NCI-H510A (cell line): ENCODE measurements at places on chromosomes 12 and 14.

- DNase-seq: no peak
Observed at GRCh38 chr12:100164153-100164704, 21.6 kb upstream of the BLTP3B start.

DNA sequence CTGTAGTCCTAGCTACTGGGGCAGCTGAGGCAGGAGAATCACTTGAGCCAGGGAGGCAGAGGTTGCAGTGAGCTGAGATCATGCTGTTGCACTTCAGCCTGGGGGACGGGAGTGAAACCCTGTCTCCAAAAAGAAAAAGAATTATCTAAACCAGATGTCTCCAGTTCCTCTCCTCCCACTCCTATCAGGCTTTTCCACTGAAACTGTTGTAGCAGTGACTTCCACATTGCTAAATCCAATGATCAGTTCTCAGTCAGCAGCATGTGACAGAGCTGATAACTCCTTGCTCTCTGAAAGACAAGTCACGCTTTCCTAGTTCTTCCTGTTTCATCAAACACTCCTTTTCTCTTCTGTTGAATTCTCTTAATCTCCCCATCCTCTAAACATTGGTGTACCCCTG lies 8.6 kb downstream of the SLC38A6 start:
- no peak for DNase-seq

DNA sequence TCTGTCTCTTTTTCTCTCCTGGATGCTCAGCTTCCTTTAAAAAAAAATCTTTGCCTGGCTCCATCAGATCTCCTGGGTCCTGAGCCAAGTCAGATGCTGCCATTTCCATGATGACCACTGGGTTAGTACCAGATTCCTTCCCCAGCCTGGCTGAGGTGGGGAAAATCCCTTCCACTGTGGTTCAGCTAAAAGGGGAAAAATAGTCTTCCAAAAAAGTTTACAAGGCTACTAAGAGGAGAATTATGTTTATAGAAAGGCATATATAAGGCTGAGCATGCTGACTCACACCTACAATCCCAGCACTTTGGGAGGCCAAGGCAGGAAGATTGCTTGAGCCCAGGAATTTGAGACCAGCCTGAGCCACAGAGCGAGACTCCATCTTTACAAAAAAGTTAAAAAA lies 28.4 kb upstream of the GAS2L3 start:
- no peak for DNase-seq

DNA sequence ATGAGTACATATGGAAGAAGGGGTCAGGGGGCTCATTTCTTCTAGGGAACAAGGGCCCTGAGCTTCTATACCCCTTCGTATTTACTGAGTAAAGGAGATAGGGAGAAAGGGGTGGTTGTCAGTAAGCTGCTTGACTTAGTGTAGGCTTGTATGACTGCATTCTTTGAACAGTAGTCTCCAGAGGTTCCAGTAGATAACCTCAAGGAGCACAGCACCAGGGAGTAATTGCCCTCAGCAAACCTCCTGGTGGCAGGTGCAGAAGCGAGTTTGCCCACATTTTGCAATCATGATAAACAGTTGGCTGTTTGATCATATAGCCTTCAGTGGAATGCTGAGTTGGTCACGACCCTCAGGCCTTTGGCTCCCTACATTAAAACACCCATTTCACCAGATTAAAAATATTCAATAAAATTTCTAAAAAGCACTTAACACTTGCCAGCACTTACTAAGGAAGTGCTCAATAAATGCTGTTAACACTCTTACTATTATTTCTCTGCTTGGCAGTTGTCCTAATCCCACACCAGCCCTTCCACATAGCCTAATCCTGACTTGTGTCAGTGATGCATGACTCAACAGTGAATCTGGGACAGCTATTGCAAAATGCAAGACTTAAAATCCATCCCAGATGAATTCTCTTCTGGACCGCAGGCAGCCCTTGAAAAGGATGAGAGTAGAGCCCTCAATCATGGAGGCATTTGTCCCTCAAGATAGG lies 3.7 kb upstream of the DHRS4L2 start:
- DNase-seq: no peak

- no peak for DNase-seq
Observed at GRCh38 chr12:18837505-18837904, 99.6 kb downstream of the CAPZA3 start.

- no peak for DNase-seq
Observed at GRCh38 chr12:113145720-113146551, 3.6 kb upstream of the CFAP73 start.

DNA sequence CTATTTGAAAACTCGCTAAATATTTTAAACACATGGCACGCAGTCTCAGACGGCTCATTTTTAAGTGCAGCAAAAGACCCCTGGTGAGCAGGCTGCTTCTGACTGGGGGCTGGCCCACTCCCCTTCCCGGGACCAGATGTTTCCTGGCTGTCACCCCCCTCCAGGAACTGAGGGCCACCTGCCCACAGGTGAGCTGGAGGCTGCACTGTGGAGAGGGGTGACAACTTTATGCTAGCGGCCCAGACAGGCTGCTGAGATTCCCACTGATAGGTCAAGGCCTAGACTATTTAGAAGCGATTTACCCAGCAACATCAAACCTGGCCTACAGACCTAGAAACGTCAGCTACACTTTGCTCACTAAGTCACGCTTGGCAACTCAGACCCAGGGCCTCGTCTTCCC lies 92.1 kb downstream of the BCL11B start:
- DNase-seq: no peak

GRCh38 chr12:224330-224729 lies 10.4 kb upstream of the SLC6A12 start:
- no peak for DNase-seq

GRCh38 chr12:117674313-117674712 lies 294.5 kb downstream of the KSR2 start:
- no peak for DNase-seq

DNA sequence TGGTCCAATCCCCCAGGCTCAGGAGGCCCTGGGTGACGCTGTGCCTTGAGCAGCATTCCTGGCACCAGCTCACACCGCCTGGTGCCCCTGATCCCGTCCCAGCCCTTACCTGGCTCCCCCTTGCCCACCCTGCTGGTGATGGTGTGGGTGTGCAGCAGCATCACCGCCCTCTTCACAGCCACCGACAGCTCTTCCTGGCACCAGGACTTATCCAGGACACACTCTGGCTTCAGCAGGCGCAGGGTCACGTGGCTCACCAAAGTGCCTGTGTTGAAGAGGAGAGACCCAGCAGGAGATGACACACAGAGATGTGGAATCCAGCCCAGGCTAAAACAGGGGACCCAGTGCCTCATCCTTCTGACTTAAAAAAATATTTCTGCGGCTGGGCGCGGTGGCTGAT lies 36.2 kb downstream of the GCN1 start:
- DNase-seq: no peak

- no peak for DNase-seq
Observed at GRCh38 chr12:124588751-124589267, 21.4 kb upstream of the NCOR2 start.

- DNase-seq: no peak
Observed at GRCh38 chr12:113326775-113327395, 8.0 kb downstream of the SLC8B1 start.

GRCh38 chr14:65080960-65081747 lies 21.2 kb downstream of the MAX start:
- DNase-seq: no peak

DNA sequence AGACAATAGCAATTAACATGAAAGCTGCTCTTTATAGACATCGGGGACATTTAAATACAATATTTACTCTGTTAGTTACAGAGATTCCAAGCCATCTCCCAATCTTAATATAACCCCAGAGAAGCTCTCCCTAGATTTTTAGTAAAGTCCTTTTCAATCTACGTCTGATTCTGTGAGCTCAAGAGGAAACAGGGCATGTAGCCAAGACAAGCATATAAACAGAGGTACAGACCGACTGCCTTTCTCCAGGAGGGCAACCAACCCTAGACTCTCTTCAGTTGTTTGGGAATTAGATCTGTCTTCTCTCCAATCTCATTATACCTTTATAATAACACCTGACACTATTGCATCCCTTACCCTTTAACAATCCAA lies 57.4 kb downstream of the TMTC1 start:
- DNase-seq: no peak

- DNase-seq: no peak
Observed at GRCh38 chr14:50964683-50965390, 20.6 kb upstream of the PYGL start.

DNA sequence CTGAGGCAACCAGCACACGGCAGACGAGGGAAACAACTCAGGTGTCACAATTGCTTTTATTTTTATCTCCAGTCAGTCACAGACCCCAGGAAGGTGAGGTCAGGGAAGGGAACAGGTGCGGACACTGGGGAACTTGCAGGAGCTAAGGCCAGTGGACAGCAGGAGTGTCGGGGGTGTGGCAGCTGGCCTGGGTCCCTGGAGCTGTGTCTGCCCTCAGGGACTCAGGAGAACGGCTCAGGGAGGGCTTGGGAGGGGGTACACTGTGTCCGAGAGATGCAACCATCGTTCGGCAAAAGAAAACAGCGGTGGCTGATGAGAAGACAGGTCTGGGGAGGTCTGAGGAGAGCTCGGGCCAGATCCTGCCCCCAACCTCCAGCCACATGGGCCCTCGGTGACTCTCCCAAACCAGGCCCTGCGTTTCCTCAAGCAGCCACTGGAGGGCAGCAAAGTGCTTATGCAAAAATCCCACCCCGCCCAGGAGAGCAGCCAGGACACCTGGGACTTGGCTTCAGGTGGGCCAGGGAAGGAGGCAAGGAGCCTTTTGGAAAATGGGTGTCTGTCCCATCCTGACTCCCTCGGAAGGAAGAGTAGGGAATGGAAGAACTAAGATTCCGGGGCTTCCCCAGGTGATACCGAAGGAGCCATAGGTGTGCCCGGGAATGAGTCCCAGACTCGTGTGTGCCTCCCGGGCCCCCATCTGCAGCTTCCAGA lies 24.1 kb upstream of the BCDIN3D start:
- DNase-seq: no peak
